ENCODE measurements at places on chromosomes 7 and 10.

- peak; percentile 91 for DNase-seq
These were observed 208.7 kb upstream of the ZNF32 start for GRCh38 chr10:43857206-43857930.

- peak; percentile 56 for DNase-seq
These were observed 150.0 kb upstream of the IGFBP3 start for GRCh38 chr7:46071076-46071475.

DNA sequence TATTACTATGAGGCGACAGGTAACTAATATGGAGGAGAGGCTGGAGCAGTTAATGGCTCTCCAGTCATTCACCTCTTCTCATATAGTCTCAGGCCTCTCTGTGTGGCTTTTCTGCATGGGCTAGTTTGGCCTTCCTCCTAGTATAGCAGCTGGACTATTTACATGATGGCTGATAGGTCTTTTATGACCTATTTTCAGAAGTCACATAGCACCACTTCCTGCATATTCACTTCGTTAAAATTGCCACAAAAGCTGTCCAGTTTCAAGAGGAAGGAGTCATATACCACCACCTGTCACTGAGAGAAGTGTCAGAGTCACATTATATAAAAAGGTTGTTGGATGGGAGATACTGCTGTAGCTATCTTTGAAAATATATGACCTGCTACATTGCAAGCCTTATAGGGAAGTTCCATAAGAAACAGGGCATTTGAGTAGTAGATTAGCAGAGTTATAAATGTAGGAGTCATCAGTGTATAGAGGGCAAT lies 8.0 kb upstream of the DMTF1 start:
- no peak for DNase-seq

- no peak for DNase-seq
These were observed 22.9 kb downstream of the TBXAS1 start for GRCh38 chr7:139851770-139852481.

DNA sequence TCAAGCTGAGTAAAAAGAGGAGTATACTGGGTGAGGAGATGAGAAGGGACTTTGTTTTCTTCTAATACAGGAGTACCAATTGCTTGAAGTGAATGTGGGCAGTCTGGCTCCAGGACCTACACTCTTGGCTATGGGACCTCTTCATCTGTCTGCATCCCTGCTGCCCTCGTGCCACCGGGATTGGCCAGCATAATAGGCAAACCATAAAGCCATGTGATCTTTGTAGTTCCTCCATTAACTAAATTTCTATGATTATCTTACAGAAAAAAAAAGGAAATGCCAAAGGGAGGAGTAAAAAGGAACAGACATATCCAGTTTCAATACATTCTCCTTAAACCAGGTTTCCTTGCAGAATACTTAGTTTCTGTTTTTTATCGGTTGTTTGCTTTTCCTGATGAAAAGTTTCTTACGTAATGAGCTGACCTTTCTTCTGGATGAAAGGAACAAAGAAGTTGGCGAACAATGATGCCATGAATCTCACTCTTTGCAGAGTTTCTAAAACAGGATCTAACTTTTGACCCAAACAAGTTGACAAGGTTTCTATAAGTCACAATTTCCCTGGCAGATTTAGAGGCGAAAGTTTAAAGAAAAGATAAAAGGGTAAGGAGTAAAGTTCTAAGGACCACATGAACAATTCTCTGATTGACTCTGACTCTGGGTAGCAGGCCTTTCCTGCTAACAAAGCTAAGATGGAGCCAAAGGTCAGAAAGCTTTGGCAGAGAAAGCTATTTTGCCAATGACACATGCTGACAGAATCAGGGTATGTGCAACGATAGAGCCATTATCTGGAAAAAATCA lies 54.1 kb downstream of the LAMB1 start:
- peak; percentile 85 for DNase-seq

- no peak for DNase-seq
These were observed 54.3 kb downstream of the SPDYE5 start for GRCh38 chr7:75546237-75547015.

- DNase-seq, result peak; percentile 88
These were observed 1.5 kb downstream of the UNC5B start for GRCh38 chr10:71213761-71214440.

- DNase-seq, result peak; percentile 83
These were observed 71.9 kb upstream of the DUSP5 start for GRCh38 chr10:110425684-110426293.

GRCh38 chr7:141431140-141431479 lies 120.1 kb upstream of the AGK start:
- no peak for DNase-seq

DNA sequence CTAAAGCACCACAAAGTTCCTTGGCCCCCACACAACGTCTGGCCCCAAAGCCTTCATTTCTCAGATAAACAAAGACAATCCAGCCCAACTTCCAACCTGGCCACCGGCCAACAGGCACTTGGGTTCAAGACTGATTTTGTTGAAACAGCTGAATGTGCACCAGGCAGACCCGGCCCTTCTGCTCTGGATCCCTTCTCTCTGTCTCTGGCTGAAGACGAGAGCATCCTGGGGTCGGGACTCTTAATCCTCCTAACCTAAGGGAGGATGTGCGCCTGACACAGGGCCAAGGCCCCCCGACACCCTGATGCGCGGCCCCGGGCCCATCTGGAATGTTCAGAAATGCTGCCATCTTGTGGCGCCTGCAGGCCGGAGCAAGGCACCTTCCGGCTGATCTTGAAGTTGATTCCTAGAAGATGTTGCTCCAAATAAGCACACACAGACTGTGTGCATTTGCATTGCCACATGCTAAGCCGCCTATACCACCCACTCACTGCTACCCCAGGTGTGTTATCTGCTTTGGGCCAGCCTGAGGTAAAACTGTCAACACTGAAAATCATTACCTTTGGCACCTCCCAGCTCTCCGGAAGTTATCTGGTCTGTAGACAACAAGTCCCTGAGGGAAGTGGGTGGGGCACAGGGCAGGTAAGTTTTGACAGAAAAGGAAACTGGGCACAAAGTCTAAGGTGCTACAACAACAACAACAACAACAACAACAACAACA lies 98.4 kb upstream of the HABP2 start:
- DNase-seq, result peak; percentile 42

- no peak for DNase-seq
These were observed 60.3 kb downstream of the SLC16A12 start for GRCh38 chr10:89475125-89475524.

GRCh38 chr10:126016156-126016805 lies 119.9 kb downstream of the FANK1 start:
- DNase-seq, result no peak

DNA sequence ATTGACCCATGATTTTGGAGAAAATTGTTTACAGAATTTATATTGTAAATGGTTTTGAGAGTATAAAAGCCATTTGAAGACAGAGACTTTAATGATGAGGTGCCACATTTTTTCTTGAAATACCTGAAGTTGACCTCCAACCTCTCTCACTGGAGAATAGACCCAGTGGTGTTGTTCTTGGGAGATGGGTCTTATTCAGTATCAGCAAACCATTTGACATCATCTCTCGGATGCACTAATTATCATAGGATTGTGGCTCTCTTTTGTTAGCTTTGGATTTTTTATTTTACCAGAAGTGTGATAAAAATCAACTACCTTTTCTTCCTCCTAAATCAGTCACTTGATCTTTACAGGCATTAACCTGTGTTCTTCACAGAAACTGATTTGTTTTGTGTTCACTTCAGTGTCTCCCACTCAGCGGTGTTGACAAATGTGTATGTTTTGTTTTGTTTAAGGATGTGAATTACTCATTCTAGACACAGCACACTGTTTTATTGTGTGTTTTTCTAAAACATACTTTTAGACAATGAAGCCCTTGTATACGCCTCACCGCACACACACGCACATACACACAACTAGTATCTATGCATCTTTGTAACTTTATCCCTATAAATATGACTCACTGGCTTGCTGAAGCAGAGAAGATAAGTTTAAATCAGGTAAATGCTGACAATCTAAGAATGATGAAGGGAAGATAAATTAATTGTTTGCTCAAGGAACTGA lies 455.6 kb downstream of the INHBA start:
- DNase-seq, result no peak

GRCh38 chr10:10778959-10779358 lies 238.7 kb upstream of the CELF2 start:
- no peak for DNase-seq

DNA sequence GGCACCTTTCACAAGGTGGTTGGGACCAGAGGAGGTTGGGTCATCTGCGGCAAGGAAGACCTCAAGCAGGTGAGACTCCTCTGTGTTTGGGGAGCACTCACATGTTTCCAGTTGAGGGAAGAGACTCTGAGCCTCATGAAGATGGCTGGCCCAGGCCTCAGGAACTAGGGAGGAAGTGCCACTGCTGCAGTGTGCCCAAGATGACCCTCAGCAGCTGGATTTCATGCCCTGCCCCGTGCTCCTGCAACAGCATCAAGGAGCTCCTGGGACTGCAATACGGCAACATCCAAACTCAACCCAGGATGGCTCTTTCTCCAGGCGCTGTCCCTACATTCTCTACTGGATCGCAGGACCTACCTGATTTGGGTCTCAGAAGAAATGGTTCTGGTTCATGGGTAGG lies 73.8 kb downstream of the GOLGA7B start:
- DNase-seq, result no peak

- DNase-seq, result peak; percentile 54
These were observed 861 bp downstream of the NRBF2 start for GRCh38 chr10:63133821-63134557.
